ENCODE measurements at places on chromosomes 3 and 15.

- DNase-seq: no peak
Observed at GRCh38 chr15:40160021-40160420, 848 bp upstream of the BUB1B start.

DNA sequence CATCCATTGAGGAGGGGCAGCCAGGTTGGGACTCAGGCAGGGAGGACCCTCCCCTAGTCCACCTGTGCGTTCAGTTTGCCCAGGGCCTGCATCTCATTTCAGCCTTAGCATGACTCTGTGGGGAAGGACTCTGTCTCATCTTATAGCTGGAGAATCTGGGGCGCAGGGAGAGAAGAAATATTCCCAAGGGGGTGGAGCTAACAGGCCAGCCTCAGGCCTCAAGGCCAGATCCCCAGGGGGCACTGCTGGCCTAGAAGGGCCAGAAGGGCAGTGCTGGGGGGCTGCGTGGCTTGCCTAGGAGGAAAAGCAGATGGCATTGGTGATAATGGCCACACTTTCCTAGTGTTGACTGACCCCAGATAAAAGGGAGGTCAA lies 10.9 kb downstream of the AMOTL2 start:
- no peak for DNase-seq

- DNase-seq: no peak
Observed at GRCh38 chr3:196198771-196199753, 12.1 kb downstream of the ZDHHC19 start.

GRCh38 chr3:161409069-161409468 lies 37.8 kb upstream of the SPTSSB start:
- peak; percentile 36 for DNase-seq

DNA sequence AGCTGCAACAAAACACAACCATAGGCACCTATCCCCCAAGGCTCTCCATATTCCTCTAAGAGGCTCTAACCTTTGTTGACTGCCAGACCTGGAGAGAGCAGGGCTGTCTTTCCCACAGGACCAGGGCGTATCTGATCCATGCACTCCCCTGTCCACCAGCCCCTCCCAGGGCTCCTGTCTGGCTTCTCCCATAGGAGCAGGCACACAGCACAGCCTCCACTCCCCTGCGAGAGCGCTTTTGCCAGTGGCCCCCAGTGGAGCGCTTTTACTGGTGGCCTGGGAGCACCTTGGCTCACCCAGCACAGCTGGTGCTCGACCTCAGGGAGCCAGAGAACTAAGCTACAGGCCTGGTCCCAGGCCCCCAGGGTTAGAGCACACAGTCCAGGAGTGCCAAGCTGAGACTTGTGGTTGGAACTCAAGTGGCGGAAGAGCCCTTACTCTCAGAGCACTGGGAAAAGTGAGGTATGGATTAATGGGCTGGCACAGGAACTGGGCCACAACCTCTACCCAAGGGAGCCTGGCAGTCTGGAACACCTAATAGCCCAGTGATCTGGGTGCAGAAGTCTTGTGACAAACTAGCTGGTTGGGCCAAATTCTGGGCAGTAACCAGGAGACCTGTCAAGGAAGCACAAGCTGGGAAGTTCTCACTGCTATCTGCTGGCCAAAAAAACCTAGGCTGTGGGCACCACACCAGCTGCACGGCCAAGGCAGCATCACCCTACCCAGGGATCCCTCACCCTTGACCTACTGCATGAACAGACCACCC lies 79.6 kb downstream of the PPP2R3A start:
- no peak for DNase-seq

- no peak for DNase-seq
Observed at GRCh38 chr3:140151321-140151720, 216.3 kb downstream of the CLSTN2 start.

DNA sequence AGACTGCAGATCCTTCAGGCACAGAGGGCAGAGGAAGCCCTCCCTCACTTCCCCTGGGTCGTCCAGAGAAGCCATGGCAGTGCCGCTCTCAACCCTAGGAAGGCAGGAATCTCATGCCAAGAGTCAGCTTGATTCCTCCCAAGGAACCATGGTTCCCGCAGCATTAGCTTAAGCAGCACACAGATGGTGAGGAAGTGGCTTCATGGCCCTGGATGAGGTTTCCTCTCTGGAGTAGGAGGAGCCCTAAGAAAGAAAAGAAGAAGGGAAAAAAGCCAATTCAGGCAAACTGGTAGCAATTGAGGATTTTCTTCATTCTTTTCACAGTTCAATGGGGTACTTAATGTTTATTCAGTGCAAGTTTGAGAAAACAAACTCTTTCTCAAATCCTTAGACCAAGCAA lies 2.9 kb downstream of the RBSN start:
- DNase-seq: no peak

DNA sequence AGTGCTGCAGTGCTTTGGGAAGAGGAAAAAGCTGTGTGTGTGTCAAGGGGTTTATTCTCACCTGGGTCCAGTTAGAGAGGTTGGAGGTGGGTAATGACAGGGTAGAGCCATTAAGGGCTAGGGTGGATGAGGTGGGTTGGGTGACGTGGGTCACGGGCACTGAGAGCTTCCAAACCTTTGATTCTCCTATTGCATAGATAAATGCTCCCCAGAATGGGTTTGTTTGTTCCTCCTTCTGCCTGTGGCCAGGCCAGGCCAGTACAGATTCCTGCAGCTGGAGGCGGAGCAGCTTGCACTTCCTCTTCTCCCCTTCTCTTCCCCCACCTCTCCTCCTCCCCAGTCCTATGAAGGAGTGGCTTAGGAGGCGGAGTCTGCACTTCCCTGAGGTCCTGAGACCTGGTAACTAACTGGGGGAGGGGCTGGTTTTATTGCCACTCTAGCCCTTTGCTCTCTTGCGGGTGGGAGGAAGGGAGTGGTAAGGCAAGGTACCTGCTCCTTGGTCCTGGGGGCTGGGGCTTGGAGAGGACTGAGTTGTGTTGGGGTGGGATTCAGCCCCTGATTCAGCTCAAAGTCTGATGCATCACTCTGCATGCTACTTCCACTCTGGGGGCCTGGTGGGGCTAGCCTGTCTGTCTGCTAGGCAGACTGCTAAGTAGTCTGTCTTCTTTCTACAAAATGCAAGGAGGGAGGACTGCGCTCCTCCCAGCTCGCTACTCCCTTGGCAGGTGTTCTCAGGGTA lies 3.5 kb downstream of the SPINT1 start:
- DNase-seq: no peak

GRCh38 chr3:179630753-179631451 lies 21.9 kb upstream of the USP13 start:
- no peak for DNase-seq

DNA sequence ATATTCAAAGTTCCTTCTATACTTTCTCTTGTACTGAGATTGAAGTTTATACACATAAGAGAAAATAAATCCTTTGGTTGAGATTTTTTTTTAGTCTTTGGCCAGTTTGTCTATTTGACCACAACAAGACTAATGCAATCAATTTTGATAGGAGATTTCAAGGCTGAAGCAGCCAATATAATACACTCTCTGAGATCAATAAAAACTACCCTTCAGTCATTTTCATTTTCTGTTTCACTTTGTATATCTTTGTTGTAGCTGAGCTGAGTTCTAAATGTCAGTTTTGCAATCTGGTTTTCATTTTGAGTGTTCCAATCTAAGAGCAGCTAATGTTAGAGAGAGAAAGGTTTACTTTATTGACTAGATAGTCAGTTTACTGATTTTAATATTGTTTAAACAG lies 623.8 kb upstream of the ROBO1 start:
- no peak for DNase-seq

DNA sequence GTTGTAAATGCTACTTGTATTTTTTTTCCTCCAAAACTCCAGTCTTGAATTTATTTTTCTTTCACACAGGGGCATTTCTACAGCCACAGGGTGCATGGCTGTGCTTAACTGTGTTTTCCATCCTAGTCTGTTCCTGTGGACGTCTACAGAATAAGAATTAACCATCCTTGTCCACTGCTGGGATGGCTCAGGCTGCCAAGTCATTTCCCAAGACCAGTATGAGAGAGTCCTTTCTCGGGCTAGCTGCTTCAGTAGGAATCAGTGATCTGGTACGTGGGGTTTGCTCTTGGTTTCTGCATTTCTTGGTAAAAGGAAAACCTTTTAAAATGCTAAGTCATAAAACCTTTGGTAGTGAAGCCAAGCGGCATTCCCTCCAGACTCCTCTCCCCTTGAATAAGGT lies 29.8 kb downstream of the CHDH start:
- no peak for DNase-seq

DNA sequence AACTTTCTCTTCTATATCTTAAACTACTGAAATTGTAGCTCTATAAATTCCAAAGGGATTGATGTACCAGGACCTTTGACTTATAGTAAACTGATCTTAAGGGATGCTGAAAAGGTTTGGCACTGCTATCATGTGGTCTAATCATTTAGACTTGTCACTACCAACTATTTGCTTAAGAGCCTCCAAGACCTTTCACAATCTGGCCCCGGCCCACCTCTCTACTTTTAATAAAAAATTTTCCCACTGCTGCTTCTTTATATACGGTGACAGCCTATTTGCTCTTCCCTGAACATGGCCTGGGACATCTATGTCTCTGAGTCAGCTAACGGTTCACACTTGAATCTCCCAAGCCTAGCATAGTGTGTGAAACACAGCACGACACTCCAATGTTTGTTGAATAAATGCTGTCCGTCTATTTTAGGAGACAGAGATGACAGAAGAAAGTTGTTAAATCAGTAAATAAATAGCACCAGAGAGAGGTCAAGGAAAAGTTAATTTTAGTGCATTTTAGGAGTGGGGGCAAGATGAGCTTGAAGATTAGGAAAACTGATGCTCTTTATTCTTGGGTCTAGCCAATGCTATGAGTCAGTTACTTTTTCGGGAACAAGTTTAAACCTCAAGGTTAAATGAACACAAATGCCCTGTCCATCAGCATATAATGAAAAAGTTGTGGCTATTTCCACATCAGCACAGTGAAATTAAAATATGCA lies 212.9 kb downstream of the TIGIT start:
- DNase-seq: no peak

GRCh38 chr3:115525731-115526130 lies 97.6 kb upstream of the GAP43 start:
- no peak for DNase-seq

DNA sequence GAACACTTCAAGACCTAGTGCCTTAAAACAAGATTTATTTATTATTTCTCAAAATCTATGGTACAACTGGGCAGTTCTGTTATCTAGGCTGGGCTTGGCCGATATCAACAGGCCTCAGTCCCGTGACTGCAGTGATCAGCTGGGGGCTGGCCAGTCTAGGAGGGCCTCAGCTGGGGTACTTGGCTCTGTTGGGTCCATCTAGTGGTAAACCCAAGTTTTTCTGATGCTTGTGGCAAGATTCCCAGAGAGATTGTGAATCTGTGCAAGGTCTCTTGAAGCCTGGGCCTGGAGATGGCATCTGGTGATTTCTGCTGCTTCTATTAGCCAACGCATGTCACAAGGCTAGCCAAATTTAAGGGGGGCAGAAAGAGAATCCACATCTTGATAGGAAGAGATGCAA lies 482.4 kb upstream of the SGO1 start:
- no peak for DNase-seq

DNA sequence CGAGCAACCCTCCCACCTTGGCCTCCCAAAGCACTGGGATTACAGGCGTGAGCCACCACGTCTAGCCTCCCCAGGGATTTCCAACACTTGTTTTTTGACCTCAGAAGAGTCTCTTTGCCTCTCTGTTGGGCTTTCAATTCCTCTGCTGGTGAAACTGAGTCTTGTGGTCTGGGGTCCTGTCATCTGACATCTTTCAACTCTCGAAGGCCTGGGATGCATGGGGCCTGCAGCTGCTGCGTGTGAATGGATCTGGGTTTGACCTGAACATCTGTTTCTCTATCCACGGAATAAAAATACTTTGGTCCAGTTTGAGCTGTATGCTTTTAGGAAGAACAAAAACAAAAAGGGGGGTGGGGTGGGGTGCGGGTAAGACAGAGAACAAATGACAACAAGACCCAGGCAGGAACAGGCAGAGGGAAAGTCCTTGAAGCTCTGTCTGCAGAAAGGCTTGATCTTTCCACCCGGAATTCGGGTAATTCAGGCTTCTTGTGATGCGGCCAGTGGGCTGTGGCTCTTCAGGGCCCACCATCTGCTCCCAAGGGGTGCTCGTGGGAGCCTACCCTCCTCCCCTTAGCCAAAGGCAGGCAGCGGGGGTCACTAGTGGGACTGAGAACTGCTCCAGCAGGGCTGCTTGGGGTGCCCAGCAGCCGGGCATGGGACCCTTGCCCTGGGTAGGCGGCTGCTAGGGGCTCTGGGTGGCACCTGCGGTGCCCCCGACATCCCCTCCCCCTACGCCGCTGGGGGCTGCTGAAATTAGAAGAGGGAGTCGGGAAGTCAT lies 71.5 kb downstream of the SLC12A8 start:
- no peak for DNase-seq

DNA sequence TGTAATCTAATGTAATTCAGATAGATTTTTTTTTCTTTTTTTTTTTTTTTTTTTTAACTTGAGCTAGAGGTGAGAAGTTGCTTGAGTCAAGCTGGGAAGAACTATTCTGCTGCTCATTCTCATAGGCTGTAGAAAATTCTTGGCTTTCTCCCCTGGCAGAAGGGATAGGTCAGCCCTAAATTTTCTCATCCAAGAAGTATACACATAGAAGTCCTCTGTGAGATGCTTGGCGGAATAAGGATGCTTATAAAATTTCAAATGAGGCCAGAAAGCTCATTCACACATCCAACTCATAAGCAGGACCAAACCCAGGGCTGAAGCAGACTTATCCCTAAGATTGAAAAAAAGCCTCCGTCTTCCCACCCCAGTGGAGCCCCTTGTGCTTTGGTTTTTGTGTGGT lies 572.5 kb downstream of the SQOR start:
- DNase-seq: no peak

GRCh38 chr3:111684640-111685039 lies 89.5 kb upstream of the ZBED2 start:
- no peak for DNase-seq

- DNase-seq: no peak
Observed at GRCh38 chr3:48970586-48970985, 19.5 kb upstream of the P4HTM start.

DNA sequence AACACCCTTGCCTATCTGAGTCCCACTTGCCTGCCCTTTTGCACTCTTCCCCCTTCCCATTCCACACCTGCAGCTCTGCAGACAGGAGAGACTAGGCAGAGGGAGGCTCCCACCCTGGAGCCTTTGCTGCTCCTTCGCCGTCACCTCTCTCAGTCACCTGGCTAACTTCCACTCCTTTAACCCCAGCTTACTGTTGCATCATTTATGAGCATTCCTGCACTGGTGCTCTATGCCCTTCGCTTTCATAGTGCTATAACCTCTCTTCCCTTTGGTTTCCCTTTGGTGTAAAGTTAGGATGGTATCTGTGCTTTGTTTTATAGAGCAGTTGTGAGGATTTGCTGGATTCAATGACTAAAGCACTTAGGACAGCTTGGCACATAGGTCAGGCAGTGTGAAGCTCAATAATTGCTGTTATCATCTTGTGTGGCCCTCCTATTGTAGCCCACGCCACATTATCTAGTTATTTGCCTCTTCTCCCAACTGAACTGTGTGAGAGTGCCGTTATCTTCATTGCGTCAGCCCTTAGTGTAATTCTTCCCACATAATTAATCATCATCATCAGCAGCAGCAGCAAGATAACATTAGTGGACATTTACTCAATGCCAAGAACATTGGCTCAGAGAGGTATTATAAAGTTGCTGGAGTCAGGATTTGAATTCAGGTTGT lies 253.9 kb downstream of the CACNA2D3 start:
- no peak for DNase-seq
